ENCODE measurements at places on chromosomes 6 and 20. TPM values are rescaled to one million over a fixed set of nuclear protein-coding genes. Genes with fewer than 3 reads are reported as not detected.
A peak's percentile ranks its signal among the peaks of the same experiment; 100 is the strongest.

DNA sequence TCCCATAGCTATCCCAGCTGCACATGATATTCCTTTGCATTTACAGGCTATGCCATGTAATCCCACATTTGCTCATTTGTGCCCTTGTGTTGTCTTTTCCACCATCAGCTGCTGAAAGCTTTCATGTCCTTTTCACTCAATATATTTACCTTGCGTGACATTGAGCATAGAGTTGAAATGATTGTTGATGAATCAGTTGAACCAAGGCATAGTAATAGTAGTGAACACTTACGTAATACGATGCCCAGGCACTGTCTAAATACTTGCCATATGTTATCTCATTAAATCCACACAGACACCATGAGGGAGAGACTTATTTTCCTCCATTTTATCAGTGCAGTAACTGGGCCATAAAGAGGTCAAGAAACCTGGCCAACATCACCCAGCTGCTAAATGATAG, 13.1 kb downstream of the RNF8 start:
- no peak for DNase-seq

- DNase-seq, result no peak
These were observed 35.8 kb downstream of the METTL24 start for GRCh38 chr6:110322151-110322873.

GRCh38 chr6:147566244-147566898, 57.9 kb downstream of the SAMD5 start:
- no peak for DNase-seq

DNA sequence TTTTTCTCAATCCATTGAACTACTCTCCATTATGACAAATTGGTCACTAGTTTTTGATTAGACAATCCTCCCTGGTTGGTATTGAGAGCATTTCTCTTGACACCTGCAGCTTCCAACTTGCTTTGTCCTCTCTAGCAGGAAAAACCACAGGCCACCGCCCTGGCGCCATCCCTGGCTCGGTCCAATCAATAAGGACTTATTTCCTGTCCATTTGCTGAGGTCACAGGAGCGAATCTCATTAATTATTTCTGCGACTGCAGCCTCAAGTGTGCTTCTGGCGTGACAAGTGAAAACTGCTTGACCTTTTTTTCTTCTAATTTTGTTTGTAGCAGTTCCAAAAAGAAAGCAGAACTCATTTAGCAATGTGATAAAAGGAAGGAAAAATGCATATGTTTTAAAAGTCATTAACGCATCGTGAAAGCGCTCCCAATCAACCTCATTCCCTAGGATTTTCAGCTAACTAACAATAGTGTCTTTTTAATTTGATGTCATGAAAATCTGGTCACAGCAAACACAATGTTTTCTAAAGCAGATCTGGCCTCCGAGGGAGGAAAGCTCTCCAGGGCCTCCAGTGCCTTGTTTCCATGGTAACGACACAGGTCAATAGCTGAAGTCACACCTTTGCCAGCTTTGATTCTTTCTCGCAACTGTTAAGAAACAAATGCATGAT, 39.0 kb upstream of the BEND3 start:
- peak; percentile 62 for DNase-seq

GRCh38 chr6:107409942-107410341, 49.4 kb downstream of the PDSS2 start:
- DNase-seq, result no peak

GRCh38 chr6:22421198-22421597, 124.4 kb upstream of the PRL start:
- no peak for DNase-seq

DNA sequence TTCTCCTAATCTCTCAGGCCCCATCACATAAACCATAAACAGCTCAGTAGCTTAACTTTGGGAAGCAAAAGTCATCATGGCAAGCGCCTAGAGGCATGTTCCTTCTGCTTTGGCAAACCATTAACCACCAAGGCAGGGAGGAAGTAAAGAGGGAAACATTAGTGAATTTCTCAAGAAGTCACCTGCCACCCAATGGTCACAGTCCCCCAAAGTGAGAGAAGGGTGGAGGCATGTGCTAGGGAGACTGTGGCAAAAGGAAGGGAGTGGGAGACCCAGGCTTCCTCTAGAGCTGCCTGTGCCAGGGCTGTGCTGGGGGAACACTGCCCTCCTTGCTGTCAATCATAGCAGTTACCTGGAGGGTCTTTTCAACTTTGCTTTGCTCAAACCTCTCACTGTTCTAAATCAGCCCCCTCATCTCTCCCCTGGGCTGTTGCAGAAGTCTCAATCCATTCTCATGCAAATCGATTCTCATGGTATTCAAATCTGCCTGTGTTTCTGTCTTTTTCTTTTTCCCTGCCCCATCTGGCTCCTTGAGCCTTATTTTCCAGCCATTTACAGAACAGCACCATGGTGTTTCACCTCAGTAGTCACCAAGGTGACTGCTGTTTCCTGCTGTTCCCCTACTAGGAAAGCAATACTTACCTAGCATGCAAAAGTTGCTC, 1.8 kb upstream of the RNF24 start:
- peak; percentile 49 for DNase-seq

GRCh38 chr6:164929408-164929977, 379.9 kb downstream of the C6orf118 start:
- no peak for DNase-seq

SF3B5 gene
- total RNA-seq, result 101 TPM

ARMC12 gene
- total RNA-seq, result 0.47 TPM

C6orf15 gene
- not detected for total RNA-seq

GDAP1L1 gene
- total RNA-seq, result not detected

PTCHD4 gene
- total RNA-seq, result 1.7 TPM
